SK-N-SH (cell line): ENCODE measurements at places on chromosomes 1 and 21. TPM values are rescaled to one million over a fixed set of nuclear protein-coding genes. Genes with fewer than 3 reads are reported as not detected.

DNA sequence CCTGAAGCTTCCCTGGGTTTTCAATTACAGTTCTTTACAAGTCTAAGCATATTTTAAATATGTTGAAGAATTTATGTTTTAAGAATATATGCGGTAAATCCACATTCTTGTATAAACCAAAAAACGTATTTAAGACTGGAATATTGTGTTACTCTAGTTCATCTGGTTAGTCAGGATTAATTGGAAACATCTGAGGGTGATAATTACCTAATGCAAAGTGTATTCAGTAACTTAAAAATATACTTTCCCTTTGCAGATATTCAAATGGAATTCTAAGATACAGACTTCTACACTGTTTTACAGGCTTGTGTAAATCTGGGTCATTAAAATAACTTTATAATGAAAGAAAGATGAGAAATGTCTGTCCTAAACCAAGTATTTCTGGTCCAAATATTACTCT is 302.0 kb downstream of the VAV3 start:
- DNase-seq: no peak

- DNase-seq: no peak
Observed at GRCh38 chr21:41691205-41692184, 75.4 kb downstream of the RIPK4 start.

GRCh38 chr1:39657402-39657801 is 14.5 kb downstream of the NT5C1A start:
- no peak for DNase-seq

GRCh38 chr1:93958726-93959100 is 49.5 kb upstream of the GCLM start:
- no peak for DNase-seq

- peak; percentile 51 for DNase-seq
Observed at GRCh38 chr1:247330548-247331171, 1.0 kb downstream of the ZNF496 start.

DNA sequence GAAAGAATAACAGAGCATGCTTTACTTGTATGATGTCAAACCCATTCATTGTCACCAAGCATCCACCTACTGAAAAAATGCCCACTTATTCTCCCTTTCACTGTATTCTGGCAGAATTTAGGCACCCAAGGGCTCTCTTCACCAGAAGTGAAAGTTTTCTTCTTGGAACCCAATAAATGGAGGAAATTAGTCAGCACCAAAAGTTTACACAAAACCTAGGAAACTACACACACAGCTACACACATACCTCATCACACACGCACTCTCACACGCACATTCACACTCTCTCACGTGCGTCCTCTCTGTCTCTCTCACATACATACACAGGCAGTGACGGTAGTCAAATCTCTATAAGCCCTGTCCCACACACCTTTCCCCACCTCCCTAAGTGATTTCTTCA is 37.6 kb downstream of the MCOLN2 start:
- no peak for DNase-seq

DNA sequence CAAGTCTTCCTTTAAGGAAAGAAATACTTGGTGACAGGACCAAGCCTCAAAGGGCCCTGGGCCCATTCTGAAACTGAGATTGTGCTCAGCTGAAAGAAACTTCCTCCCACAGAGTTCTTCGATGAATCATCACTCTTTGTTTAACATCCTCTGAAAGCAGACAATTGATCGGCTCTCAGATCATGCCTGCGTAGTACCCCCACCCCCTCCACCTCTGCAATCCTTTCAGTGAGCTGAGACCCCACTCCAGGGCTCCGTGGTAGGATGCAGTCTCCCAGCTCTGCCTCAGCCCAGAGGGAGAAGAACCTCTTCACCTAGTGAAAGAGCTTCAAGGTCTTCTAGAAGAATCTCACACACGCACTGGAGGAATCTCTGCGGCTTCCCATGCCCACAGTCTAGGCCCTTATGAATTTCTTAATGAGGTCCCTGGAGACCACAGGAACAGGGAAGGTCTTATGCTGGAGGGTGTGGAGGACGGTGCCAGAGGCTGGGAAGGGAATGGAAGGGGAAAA is 104.9 kb upstream of the SOD1 start:
- no peak for DNase-seq

- DNase-seq: no peak
Observed at GRCh38 chr1:229984992-229985612, 81.9 kb upstream of the GALNT2 start.

GRCh38 chr1:193340331-193340730 is 153.9 kb upstream of the B3GALT2 start:
- no peak for DNase-seq

GRCh38 chr1:161836018-161836417 is 69.9 kb downstream of the ATF6 start:
- no peak for DNase-seq

GRCh38 chr1:39490596-39491145 is 765 bp upstream of the BMP8A start:
- DNase-seq: no peak

DNA sequence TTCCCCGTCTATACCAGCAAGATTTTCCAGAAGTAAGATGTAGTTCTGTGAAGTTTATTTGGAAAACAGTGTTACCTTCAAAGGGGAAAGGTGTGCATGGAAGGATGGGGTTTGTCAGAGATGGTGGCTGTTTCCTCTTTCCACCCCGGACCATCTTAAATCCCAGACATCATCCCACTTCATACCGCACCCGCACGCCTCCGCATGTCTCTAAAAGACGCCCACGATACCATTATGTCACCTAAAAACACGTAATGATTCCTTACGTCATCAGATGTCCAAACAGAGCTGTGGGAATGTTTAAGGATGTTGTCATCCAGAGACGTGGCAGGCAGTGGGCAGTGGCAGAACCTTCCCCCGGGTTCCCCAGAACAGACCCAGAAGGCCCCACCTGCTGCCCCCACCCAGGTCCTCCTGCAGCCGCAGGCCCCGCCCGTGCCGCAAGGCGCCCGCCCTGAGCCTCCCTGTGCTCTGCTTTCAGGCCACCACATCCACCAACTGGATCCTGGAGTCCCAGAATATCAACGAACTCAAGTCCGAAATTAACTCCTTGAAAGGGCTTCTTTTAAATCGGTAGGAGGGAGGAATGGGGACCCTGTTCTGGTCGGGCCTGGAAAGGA is 152.2 kb downstream of the PEX14 start:
- DNase-seq: no peak

DNA sequence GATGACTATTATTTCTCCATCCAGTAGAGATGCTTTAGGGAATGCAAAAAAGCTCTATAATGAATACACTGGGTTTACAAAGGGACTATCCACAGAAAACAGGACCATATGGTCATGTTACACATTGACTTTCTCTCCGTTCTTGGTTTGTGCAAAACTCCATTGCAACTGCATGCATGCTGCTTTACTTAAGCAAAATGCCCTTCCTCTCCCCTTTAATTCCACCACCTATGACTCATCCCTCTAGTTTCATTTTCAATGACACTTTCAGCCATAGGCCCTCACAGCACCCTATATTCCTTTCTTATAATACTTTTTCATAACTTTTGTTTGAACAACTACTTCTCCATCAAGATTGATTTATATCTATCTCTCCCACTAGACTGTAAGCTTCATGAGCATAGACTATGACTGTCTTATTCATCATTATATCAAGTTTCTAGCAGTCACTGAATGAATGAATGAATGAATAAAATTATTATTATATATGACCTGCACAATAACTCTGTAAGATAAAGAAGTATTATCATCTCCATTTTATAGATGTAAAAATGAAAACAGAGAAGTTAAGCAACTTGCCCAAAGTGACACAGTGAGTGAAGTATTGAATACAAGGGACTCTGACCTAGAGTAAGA is 248.9 kb downstream of the PLPP3 start:
- no peak for DNase-seq

GRCh38 chr1:89822109-89822962 is 1.5 kb downstream of the LRRC8D start:
- peak; percentile 28 for DNase-seq

- DNase-seq: no peak
Observed at GRCh38 chr1:86955678-86956077, 41.2 kb downstream of the HS2ST1 start.

GRCh38 chr1:25193229-25193628 is 39.1 kb downstream of the SYF2 start:
- DNase-seq: no peak

DNA sequence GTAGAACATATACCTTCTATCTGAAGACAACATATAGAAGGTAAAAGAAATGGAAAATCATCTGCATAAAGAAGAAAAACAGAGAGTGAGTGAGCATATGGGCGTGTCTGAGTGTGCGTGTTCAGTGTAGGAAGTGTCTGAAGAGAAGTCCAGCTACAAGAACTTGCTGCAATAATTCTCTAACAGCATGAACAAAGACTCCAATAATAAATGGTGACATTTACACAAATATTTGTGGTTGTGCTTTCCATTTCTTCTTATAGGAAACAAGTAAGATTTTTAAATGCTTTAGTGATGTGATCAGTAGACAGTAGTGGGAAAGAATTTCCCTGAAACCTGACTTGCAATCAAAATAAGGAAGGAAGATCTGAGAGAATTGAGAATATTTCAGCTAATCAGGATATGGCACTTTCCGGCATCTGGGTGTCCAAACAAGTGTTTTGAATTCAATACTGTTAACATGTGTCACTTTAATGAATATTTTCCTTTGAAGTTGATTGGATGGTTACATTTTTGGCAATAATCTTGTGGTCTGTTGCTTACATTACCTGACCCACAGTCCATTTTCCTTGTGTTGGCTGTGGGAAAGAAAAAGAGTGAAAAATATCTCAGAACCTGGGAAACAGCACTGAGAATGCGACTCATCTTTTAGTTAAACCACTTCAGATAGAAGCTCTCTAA is 154.0 kb downstream of the TGFB2 start:
- no peak for DNase-seq

DNA sequence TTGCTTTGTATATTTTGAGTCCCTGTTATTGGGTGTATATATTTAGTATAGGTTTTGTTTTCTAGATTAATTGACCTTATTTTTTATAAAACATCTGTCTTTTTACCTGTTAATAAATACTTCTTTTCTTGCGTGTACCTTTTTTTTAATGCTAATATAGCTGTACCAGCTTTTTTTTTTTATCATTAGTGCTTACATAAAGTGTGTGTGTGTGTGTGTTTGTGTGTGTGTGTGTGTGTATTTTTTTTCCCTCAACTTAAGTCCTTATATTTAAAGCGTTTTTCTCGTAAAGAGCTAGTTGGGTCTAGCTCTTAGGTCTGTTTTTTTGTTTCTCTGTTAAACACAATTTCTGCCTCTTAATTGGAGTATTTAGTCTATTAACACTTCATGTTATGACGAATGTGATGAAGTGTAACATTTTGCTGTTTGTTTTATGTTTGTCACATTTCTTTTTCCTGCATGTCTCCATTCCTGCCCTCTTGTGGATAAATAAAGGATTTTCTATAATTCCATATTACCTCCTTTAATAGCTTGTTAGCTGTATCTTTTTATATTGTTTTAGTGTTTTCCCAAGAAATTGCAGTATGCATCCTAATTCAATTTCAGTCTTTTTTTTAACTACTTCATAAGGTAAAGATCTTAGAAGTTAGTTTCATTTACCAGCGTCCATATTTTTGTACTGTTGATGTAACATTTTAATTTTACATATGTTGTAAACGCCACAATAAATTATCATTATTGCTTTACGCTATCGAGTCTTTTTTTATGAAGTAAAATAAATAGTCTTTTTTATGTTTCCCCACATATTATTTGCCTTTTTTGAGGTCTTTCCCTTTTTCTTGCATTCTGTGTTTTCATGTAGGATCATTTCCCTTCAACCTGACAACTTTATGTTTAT is 4.3 kb downstream of the PRMT2 start:
- peak; percentile 44 for DNase-seq

DNA sequence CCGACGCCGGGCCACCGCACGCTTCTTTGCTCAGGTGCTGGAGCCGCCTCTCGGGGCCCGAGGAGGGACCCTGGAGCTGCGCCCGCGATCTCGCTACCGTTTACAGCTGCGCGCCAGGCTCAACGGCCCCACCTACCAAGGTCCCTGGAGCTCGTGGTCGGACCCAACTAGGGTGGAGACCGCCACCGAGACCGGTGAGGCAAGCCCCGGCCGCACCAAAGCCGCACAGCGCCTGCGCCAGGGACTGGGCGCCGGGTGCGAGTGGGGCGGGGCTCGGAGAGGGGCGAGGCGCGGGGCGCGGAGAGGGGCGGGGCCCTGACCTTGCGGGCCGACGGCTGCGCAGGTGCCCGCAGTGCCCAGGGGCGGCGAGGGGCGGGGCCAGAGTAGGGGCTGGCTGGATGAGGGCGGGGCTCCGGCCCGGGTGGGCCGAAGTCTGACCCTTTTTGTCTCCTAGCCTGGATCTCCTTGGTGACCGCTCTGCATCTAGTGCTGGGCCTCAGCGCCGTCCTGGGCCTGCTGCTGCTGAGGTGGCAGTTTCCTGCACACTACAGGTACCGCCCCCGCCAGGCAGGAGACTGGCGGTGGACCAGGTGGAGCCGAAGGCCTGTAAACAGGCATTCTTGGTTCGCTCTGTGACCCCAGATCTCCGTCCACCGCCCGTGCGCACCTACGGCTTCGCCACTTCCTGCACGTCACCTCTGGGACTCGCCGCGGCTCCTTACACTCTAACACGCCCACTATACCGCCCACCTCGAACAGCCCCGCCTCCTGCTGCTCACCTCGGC is 9.8 kb upstream of the CDC20 start:
- DNase-seq: peak; percentile 98

DNA sequence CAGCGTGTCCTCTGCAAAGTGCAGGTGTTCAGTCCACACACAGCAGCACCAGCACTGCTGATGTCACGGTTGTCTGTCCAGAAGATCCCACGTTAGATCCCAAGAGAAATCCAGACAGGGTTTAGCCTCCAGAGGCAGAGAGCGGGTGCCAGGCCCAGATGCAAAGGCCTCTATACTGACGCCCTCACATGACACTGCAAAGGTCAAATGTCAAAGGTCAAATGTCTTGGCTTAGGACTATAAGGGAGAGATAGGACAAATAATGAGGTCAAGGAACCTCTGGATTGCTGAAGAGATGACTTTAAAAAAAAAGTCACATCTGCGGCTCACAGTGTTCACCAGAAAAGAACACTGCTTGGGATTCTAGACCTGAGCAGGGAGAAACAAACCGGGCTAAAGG is 101.5 kb downstream of the COLGALT2 start:
- no peak for DNase-seq

GRCh38 chr1:195005338-195005737 is 1602.9 kb downstream of the KCNT2 start:
- no peak for DNase-seq

GRCh38 chr1:117615474-117615873 is 9.6 kb downstream of the TENT5C start:
- no peak for DNase-seq

CFAP107 gene
- polyA plus RNA-seq: not detected in 2 replicates

LCE1C gene
- not detected in 2 replicates for polyA plus RNA-seq

KCNJ6 gene
- not detected in 2 replicates for polyA plus RNA-seq

ASPM gene
- polyA plus RNA-seq: 3.0 and 3.3 TPM in 2 replicates

TEX35 gene
- polyA plus RNA-seq: 0.03 TPM in 1 of 2 replicates, not detected in the other

EVA1B gene
- 34.1 and 38.9 TPM in 2 replicates for polyA plus RNA-seq

OLIG2 gene
- polyA plus RNA-seq: not detected in 2 replicates

LAPTM5 gene
- polyA plus RNA-seq: 1.0 and 1.1 TPM in 2 replicates

TENT5C gene
- 0.90 and 1.2 TPM in 2 replicates for polyA plus RNA-seq

OR6N1 gene
- not detected in 2 replicates for polyA plus RNA-seq

DDAH1 gene
- 64.3 and 80.2 TPM in 2 replicates for polyA plus RNA-seq

C1orf87 gene
- not detected in 2 replicates for polyA plus RNA-seq
